ENCODE measurements at places on chromosomes 11 and 22. TPM values are rescaled to one million over a fixed set of nuclear protein-coding genes. Genes with fewer than 3 reads are reported as not detected.

DNA sequence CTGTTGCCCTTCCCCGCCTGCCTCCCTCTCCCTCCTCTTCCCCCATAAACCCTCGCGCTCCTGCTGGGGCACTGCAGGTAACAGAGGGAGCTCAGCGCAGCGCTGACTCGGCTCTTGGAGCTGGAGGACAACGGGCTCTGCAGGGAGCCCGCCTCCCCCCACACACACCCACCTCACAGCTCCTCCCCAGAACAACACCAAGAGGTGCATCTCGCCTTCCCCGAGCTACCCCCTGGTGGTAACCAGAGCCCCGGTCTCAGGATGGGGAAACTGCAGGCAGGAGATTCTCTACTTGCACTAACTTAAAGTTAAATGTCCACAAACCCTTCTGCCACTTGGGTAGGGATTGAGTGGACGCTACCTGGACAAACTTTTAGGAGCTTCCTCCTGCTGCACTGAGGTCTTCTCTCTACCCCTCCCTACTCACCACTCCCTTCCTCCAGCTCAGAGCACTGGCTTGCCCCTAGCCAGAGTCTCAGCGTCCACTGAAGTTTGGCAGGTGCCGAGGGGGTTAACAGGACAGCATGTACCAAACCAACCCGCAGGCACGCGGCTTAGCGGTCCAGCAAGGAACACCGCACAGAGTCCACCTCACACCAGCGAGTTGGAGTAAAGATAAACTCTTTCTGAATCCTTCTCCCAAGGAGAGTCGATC, 4.0 kb upstream of the SCN4B start:
- no peak overlapping the region for H3K27ac ChIP-seq
- H3K4me3 ChIP-seq, result no peak overlapping the region
- H3K4me1 ChIP-seq, result no peaks in the 10 kb centered on the region
- no peak for DNase-seq
- peaks cover 26% of the 10 kb centered on the region for H3K27me3 ChIP-seq

GRCh38 chr11:126115127-126115495, 52.4 kb upstream of the CDON start:
- H3K4me1 ChIP-seq, result peaks cover 2% of the 10 kb centered on the region
- H3K27ac ChIP-seq, result no peak overlapping the region
- no peak for DNase-seq
- no peak overlapping the region for H3K4me3 ChIP-seq
- H3K36me3 ChIP-seq, result no peaks in the 10 kb centered on the region

Gene IFITM10
- not detected for total RNA-seq

Gene KRTAP5-5
- not detected for total RNA-seq

- H3K4me3 ChIP-seq, result no peak overlapping the region
- DNase-seq, result no peak
- H3K36me3 ChIP-seq, result no peaks in the 10 kb centered on the region
- no peaks in the 10 kb centered on the region for H3K27me3 ChIP-seq
Observed at GRCh38 chr11:9803685-9804418, 140.0 kb downstream of the SWAP70 start.

Gene SLC22A25
- not detected for total RNA-seq

- no peak for DNase-seq
- H3K36me3 ChIP-seq, result no peaks in the 10 kb centered on the region
- H3K27ac ChIP-seq, result no peak overlapping the region
- H3K4me3 ChIP-seq, result no peak overlapping the region
- no peaks in the 10 kb centered on the region for H3K4me1 ChIP-seq
Observed at GRCh38 chr11:28860893-28861292, 752.7 kb downstream of the METTL15 start.

GRCh38 chr11:117837070-117837776, 12.7 kb upstream of the FXYD2 start:
- no peak overlapping the region for H3K27ac ChIP-seq
- H3K36me3 ChIP-seq, result no peaks in the 10 kb centered on the region
- H3K27me3 ChIP-seq, result no peaks in the 10 kb centered on the region

- H3K36me3 ChIP-seq, result no peaks in the 10 kb centered on the region
- H3K27ac ChIP-seq, result no peak overlapping the region
- H3K4me3 ChIP-seq, result no peak overlapping the region
- DNase-seq, result no peak
- no peaks in the 10 kb centered on the region for H3K4me1 ChIP-seq
Observed at GRCh38 chr11:116680349-116681125, 92.2 kb downstream of the BUD13 start.

Gene MRPL11
- total RNA-seq, result 115 TPM

DNA sequence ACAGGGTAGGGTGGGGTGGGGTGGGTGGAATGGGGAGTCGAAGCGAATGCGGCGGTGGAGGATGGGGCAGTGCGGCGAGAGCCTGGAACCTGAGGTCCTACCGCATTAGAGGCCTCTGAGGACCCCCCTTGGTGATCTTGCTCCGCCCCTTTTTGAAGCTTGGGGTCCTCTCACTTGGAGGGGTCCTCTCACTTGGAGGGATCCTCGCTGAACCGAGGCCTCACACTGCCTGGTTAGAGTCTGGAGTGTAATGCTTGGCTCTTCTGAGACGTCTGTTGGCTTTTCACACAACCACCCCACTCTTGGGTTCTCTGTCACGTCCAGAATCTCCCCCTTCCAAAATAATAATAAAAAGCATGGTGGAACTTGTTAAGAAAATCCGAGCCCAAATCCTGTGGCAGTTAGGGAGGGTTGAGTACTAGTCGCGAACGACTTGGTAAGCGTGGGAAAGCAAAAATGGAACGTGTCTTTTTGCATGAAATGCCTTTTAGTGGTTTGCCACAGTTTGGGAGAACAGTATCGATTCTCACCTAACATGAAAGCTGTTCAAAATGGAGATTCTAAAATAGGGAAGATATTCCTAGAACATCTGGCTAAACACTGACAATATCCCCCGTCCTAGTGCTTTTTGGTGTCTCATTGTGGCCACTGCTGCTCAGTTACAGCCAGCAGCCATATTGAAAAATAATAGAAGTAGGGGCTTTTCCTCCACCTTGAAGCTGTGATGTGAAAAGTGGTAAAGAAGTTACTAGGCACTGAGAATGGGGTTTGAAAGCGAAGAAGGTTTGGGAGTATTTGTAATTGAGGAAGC, 822 bp downstream of the RBX1 start:
- H3K4me1 ChIP-seq, result no peaks in the 10 kb centered on the region
- H3K27ac ChIP-seq, result peak overlapping the region; percentile 99
- peak overlapping the region; percentile 98 for H3K4me3 ChIP-seq

- no peaks in the 10 kb centered on the region for H3K36me3 ChIP-seq
- no peak overlapping the region for H3K27ac ChIP-seq
- DNase-seq, result no peak
- peaks cover 10% of the 10 kb centered on the region for H3K4me1 ChIP-seq
- peaks cover 3% of the 10 kb centered on the region for H3K27me3 ChIP-seq
Observed at GRCh38 chr11:63920939-63921417, 4.0 kb upstream of the RCOR2 start.

DNA sequence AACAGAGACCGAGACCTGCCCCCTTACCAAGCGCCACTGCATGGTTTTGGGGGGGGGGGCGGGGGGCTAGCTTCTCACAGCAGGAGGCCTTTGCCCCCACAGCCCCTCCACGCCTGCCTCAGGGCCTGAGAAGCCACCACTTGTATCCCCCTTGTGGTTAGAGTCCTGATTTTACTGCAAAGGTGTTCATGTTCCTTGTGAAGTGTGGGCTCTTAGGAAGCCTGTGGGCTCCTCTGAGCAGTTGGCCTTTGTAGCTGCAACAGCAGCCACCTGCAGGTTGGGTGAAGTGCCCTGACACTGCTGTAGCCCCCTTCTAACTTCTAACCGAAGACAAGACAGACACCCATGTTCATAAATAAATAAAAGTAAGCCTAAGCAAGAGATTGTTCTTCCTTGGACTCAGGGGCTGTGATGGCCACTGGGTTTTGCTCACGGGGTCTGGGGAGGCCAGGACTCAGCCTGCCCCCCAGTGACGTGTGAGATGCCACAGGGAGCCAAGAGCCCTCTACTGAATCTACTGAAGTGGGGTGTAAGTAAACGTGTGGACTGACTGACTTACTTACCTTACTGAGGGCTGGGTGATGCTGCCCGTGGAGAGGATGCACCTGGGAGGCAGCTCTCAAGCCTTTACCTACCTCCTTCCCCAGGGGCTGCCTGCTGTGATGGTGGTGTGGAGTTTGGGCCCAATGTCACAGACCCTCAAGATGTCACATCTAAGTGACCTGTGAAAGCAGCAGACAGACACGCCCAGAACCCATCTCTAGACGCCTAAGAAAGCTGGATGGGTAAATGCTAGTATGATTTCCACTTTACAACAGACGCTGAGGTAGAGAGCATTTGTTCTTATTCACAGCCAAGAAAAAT, 25.8 kb downstream of the USP35 start:
- no peak overlapping the region for H3K4me3 ChIP-seq
- H3K27ac ChIP-seq, result no peak overlapping the region
- no peaks in the 10 kb centered on the region for H3K4me1 ChIP-seq
- H3K27me3 ChIP-seq, result no peaks in the 10 kb centered on the region
- no peak for DNase-seq

DNA sequence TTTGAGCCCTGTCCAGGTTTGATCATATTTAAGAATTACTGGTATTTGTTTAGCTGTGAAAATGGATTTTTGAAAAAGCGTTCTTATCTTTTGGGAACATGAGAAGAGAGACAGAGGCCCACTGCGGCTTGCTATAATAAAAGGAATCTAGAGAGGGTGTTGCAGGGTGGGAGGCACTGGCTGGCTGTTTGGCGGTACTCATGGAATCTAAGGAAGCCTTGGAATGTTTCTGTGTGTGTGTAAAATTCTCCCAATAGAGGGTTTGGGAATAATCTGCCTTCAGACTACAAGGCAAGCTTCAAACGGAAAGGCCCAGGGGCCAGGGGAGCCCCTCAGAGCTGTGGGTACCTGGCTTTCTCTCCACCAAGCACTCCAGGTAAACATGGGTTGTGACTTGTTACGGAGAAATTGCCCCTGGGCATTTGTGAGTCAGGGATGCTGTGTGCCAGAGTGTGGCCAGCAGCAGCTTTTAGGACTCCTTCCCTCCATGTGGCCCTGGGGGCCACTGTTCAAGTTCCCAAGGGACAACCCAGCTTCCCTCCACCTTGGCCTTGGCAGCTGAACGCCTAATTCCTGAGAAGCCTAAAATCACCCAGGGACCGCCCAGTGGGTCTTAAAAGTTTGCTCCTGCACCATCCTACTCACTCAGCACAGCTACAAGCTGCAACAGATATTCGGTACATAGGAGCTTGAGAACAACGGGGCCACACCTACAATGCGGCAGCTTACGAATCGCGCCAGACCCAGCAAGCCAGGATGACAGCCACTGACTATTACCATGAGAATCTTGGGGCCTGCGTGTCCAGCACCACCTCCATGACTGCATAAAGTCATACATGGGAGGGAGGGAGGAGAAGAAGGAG, 14.1 kb upstream of the SYT8 start:
- H3K36me3 ChIP-seq, result no peaks in the 10 kb centered on the region
- H3K4me1 ChIP-seq, result no peaks in the 10 kb centered on the region
- no peaks in the 10 kb centered on the region for H3K27me3 ChIP-seq
- H3K27ac ChIP-seq, result no peak overlapping the region

Gene KRTAP5-9
- total RNA-seq, result not detected

Gene IL18BP
- total RNA-seq, result 19.0 TPM

DNA sequence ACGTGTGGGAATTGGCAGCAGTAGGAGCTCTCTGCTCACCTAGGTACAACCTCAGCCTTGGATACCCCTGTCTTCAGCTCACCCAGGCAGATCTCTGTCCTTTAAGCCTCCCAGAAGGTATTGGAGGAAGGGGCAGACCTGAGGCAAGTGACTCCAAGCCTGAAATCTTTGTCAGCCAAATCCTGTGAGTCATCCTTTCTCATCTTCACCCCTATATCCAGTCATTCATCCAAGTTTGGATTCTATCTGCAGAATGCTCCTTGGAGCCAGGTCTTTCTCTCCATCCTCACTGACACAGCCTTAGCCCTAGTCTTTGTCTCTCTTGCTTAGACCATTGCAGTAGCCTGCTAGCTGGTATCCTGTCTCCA, 10.4 kb upstream of the THY1 start:
- H3K4me3 ChIP-seq, result no peak overlapping the region
- H3K4me1 ChIP-seq, result no peaks in the 10 kb centered on the region
- DNase-seq, result no peak
- no peaks in the 10 kb centered on the region for H3K27me3 ChIP-seq
- no peak overlapping the region for H3K27ac ChIP-seq

GRCh38 chr11:70112017-70112434, 33.9 kb downstream of the ANO1 start:
- peaks cover 5% of the 10 kb centered on the region for H3K27me3 ChIP-seq
- no peak for DNase-seq
- no peaks in the 10 kb centered on the region for H3K4me1 ChIP-seq

GRCh38 chr11:69427337-69427736, 54.1 kb upstream of the LINC01488 start:
- H3K4me1 ChIP-seq, result no peaks in the 10 kb centered on the region
- H3K4me3 ChIP-seq, result no peak overlapping the region
- DNase-seq, result no peak
- no peak overlapping the region for H3K27ac ChIP-seq
- no peaks in the 10 kb centered on the region for H3K27me3 ChIP-seq

Gene PKNOX2
- total RNA-seq, result not detected

Gene TRIM21
- total RNA-seq, result 26.3 TPM

DNA sequence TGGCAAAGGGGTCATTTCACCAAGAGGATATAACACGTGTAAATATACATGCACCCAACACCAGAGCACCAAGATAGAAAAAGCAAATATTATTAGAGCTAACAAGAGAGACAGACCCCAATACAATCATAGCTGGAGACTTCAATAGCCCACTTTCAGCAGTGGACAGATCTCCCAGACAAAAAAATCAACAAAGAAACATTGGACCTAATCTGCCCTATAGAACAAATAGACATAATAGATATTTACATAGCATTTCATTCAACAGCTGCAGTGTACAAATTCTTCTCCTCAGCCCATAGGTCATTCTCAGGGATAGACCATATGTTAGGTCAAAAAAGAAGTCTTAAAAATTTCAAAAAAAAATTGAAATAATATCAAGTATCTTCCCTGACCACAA, 312.8 kb downstream of the TTC28 start:
- H3K27me3 ChIP-seq, result no peaks in the 10 kb centered on the region
- H3K27ac ChIP-seq, result no peak overlapping the region
- no peak for DNase-seq

Gene LIPT2
- 5.7 TPM for total RNA-seq

Gene CSRP3
- not detected for total RNA-seq

DNA sequence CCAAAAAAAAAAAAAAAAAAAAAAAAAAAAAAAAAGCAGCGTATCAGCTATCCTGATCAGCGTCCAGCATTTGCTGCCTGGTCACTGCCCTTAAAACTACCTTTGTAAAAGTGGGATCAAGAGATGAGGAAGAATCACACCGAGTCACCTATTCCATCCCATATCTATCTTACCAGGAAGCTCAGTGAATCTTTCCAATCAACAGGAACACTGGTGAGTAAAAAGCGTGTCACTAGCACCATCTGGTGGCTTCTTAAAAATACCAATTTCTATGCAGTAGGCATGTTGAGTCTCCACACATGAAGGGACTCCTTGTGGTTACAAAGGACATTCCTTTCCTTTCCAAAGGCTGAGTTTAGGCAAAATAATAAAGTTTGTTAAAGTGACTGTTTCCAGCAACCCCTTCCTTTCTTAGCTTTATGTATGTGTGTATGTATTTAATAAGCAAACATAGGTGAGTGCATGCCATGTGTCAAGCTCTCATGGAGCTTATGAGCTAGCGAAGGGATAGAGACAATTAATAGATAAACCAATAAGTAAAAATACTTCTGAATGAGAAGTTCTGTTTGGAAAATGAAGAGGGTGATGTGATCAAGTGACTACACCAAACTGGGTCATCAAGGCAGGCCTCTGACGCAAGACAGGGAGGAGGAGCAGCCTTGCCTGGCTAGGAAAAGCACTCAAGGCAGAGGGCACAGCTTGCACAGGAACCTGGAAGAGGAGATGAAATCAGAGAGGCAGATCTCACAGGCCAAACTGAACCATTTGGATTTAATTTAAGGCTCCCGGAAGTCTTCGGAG, 13.9 kb upstream of the TP53AIP1 start:
- H3K4me1 ChIP-seq, result no peaks in the 10 kb centered on the region
- no peak overlapping the region for H3K4me3 ChIP-seq

Data from GM12878 (cell line).